ENCODE measurements at places on chromosomes 16 and 17.

GRCh38 chr17:77782201-77782600, 176.3 kb upstream of the TNRC6C start:
- DNase-seq: no peak

- DNase-seq: peak; percentile 51
These were observed 4.5 kb upstream of the HSD17B1 start for GRCh38 chr17:42548070-42548837.

GRCh38 chr17:39738983-39739884, 1.5 kb downstream of the GRB7 start:
- peak; percentile 23 for DNase-seq

DNA sequence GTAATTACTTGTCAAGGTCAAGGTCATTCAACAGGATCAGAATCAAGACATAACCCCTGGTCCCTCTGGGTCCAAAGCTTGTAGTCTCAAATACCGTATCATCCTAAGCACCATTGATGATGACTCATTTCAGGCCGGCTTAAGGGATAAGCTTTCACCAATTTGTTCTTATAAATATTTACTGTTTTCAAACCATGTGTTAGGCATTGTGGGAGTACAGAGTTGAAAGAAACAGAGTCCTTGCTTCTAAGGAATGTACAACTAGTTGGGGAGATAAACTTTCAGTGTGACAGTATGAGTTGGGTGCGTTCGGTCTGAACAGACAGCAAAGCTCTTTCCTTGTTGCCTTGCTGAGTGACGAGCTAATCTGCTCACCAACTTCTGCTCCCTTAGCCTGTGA, 183.5 kb upstream of the MAF start:
- no peak for DNase-seq

DNA sequence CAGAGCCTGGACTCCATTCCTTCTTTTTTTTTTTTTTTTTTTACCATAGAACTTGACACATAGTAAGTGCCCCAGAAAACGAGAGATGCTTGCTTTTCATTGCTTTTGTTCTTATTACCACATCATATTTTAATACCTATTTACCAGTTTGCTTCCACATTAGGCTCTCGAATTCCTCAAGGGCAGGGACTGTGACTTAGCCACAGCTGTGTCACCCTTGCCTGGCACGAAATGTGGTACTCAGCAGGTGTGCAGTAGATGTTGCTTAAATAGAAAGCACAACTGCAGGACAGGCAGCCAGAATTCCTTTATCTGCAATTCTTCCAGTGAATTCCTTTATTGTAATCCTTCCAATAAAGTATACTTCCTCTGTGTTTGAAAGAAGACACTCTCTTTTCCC, 393.0 kb downstream of the HAPSTR1 start:
- no peak for DNase-seq
